ENCODE measurements at places on chromosomes 7 and 10.
A peak's percentile ranks its signal among the peaks of the same experiment; 100 is the strongest.

- no peak for DNase-seq
Measured at GRCh38 chr7:84629216-84629615, 434.6 kb upstream of the SEMA3A start.

DNA sequence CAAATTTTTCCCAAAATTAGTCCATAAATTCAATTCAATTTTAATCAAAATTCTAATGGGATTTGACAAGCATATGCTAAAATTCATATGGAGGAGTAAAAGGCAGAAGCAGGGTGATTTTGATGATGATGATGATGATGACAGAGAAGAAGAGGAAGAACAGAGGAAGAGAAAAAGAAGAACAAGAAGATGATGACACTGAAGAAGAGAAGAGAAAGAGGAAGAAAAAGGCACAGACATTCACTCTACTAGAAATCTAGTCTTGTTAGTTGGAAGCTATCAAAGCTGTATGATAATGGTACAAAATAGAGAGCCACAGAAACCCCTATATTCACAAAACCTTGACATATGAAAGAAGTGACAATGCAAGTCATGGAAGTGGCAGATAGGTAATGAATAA is 157.9 kb downstream of the ELMO1 start:
- no peak for DNase-seq

DNA sequence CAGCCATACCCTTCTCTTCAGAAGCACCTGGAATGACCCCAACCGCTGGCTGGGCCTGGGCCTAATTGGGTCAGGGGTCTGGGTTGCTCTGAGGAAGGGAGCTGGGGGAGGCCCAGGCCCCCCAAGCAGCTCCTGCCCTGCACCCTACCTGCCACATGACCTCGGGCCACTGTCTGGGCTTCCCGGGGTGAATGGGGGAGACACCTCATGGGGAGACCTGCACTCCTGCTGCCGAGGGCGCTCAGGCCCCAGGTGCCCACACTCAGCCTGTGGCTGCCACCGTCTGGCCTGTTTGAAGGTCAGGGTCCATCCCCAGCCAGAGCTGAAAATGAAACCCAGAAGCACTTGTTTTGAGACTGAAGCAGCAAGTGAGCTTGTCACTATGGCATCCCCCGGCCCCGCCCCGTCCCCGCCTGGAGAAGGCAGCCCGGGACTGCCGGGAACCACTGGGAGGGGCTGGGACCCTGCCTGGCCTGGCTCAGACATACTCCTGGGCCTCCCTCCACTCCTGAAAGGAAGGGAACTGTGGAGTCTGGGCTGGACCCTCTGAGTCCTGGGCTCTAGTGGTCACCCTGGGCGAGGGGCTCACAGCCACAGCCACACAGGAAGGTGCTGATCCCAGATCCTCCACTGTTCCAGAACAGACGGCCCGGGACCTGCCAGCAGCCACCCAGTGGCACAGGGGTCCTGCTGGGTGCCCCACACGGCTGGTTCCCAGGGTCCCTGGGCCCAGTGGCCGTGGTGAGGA is 7.4 kb upstream of the MICALL2 start:
- DNase-seq, result no peak

- no peak for DNase-seq
Measured at GRCh38 chr7:70104243-70104642, 506.0 kb downstream of the AUTS2 start.

DNA sequence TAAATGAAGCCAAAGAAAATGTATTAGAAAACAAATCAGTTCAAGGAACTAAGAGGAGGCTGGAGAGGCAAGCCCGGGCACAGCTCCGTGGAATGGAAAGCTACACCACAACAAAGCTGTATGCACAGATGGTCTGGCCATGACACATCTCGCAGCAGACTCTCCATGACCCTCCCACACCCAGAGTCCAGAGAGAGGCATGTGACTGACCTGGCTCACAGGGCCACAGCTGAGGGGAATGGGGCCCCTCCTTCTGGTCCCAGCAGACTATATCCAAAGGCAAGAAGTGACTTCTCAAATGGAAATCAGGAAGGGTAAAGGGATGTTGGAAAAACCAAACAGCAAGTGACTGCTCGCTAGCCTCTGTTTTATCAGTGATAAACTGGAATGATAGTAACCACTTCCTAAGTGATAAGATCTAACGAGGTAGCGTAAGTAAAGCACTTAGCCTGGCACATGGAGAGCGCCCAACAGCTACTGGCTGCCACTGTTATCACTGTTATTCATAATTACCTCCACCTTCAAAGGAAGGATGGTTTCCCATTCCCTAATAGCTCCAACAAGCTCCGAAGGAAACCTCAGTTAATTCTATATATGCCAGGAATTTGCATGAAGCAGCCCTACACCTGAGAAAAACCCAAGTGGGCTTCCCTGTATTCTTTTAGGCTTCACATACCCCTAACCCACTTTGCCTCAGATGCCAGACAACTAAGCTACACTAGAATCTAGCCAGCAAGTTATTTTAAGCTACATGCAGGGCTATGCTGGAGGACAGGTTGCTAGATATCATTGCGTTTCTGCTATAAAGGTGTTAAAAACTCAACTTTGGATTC is 8.4 kb downstream of the OSBPL3 start:
- peak; percentile 23 for DNase-seq

DNA sequence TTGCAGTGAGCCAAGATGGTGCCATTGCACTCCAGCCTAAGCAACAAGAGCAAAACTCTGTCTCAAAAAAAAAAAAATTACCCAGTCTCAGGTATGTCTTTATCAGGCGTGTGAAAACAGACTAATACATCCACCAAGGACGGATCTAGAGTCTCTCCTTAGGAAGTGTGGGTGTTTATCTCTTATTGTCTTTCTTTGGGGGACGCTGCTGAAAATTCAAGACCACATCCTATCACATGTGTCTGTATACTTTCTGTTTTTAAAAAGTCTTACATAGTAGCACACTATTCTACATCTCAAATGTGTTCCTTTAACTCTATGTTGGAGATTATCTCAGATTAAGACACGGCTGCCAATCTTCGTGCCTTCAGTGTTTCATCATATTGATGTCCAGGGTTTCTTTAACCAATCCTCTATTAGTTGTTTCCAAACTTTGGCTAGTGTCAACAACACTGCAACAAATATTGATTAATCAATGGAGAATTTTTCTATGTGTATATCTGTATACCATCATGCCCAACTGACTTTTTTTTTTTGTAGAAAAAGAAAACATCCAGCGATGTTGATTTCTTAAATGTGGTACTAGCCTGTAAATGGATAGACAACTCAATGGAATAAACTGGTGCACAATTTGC is 92.3 kb upstream of the KDM7A start:
- no peak for DNase-seq

DNA sequence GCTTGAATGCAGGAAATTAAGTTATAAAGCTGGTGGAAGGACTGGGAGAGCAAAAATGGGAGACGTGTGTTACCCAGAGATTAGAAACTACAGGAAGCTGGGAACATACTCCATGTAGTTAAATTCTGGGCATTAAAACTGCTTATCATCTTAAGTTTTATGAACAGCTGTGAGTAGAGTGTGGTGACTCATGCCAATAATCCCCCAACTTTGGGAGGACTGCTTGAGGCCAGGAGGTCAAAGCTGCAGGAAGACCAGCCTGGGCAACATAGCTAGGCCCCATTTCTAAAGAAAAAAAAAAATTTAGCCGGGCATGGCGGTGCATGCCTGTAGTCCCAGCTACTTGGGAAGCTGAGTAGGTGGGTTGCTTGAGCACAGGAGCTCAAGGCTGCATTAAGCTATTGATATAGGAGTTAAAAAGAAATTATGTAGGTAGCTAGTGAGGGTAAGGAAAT is 56.2 kb upstream of the SEPHS1 start:
- DNase-seq, result no peak

GRCh38 chr7:31825576-31825975 is 138.6 kb downstream of the PPP1R17 start:
- no peak for DNase-seq

DNA sequence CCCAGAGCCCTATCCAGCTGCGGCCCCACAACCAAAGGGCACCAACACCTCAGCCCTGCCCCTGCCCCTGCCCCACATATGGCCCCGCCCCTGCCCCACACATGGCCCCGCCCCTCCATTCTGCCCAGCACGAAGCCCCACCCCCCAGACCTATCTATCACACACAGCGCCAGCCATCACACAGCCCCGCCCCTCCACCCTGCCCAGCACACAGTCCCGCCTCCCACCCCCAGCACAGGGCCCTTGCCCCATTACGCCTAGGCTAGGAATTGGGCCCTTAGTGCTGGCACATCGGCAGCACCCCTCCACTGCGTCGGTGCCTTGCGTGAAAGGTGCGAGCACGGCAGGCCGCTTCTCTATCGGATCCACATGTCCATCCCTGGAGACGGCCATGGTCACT is 126.8 kb downstream of the MAD1L1 start:
- DNase-seq, result no peak

DNA sequence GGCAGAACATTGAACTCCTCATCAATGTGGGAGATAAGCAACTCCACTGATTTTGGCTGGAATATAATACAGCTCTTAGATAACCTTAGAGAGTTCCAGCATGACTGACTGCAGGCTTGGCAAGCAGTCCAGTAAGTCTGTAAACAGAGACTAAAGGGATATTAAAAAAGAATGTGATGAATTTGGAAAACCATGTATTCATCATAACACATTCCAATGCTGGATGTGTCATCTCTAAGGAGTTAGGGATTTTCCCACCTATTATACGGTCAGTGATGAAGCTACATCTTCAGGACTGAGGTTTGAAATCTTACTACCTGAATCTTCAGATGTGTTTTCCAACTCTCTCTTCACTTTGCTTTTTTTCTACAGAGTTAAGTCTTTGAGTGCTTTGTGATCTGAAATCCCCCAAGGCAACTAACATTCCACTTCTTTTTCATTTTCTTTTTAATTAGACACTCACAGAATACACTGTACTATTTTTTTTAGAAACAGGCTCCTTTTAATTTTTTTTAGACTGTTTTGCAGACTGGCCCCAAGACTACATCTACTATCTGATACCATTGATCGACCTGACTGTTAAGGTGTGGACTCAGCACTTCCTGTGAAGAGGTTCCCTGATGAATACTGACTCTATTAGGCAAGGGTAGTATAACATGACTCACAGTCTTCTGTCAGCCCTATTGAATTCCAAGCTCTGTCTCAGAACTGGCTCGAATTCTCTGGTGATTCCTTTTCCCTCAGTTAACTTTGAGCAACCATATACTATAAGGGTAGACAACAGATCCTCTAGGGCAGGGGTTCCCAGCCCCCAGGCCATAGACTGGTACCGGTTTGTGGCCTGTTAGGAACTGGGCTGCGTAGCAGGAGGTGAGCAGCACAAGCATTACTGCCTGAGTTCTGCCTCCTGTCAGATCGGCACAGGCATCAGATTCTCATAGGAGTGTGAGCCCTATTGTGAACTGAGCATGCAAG is 678.2 kb downstream of the GRM8 start:
- DNase-seq, result no peak

Measured in gastrocnemius medialis (tissue), 4 donors.